ENCODE measurements at places on chromosomes 12 and 14.

- no peak for DNase-seq
These were observed 42.0 kb downstream of the KCNK13 start for GRCh38 chr14:90103808-90104207.

GRCh38 chr12:9240776-9241175 is 32.6 kb upstream of the PZP start:
- DNase-seq = no peak

GRCh38 chr14:38070061-38070588 is 137.6 kb upstream of the SSTR1 start:
- DNase-seq = no peak

- no peak for DNase-seq
These were observed 9.8 kb downstream of the KMT5A start for GRCh38 chr12:123393747-123394146.

DNA sequence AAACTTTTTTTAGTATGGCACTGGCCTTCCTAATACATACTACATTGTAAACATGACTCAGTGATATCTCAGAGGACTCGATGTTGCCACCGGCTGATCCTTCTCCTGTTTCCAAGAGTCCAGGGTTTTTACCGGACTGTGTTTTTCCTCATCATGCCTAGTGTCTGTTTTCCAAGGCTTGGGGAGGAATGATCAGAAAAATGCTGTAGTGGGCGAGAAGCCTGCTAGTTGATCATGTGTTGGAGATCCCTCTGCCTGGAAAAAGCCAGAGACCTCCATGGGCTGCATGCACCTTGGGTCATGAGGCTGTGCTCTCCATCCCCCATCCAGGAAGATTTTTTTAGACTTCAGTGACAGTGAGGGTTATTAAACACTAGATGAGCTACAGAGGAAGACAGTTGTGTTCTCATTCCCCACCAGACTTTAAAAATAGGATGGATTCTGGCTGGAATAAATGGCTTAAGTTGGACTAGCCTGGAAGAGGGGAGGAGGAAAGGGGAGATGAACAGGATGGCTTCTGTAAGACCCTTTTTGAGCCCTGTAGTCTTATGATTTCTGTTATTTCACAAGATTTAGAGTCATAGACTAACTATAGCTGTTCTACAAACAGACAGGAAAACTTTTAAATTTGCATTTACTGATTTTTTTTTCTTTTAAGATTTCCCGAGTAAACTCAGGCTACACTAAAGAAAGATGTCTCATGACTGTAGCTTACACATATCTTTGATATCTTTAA is 145.7 kb downstream of the SAMD4A start:
- DNase-seq = peak; percentile 59

Measured in AG08395 (cell line).